ENCODE measurements at places on chromosomes 3 and 15.

DNA sequence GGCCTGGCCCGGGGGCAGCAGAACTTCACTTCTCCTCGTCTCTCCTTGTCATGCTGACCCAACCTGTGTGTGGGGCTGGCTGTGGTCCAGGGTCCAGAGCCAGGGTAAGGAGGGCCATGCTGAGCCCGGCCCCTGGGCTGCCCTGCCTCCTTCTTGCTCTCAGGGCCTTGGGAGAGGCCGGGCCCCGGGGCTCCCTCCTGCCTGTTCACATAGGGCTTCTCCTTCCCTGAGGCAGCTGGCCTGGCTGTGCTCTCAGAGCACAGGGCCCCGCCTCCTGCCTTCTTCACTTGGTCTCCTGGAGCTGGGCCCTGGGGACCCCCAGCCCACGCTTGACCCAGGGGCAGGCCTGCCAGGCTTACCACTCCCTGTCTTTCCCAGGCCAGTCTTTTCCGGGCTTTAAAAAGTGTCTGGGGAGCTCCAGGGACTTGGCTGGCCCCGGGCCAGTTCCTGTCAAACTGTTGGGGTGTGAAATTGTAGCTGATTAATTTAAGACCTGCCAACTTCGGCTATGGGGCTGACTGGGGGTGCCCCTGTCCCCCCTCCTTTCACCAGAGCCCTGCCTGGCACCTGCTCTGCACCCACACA lies 11.8 kb downstream of the PLXNA1 start:
- no peak for DNase-seq

DNA sequence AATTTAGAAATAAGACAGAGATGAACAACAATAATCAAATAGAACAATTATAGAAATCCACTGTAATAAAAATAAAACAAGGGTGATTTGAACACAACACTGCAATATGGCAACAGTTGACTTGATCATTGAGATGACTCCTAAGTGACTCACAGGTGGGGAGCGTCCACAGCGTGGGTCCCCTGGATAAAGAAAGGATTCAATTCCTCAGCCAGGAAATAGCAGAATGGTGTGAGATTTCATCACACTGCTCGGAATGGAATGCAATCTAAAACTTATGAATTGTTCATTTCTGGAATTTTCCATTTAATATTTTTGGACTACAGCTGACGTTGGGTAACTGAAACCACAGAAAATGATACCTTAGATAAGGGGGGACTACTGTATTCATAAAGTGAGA lies 82.0 kb downstream of the CNTN3 start:
- DNase-seq, result no peak

DNA sequence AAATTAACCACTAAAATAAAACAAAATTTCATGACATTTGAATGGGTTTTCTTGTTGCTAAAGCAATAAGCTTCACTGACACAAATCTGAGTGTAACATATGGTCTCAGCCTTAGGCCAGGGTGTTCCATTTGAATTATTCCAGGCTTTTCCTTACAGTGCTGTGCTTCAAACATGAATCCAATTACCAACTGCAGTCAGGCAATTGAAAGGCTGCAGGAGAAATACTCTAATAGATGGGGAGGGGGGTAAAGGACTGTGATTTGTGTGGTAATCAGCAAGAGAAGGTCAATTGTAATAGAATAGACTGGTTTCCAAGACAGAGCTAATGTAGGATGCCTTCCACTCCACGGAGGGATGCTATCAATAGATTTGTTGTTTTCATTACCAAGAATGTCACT lies 466.7 kb downstream of the C3orf38 start:
- no peak for DNase-seq

DNA sequence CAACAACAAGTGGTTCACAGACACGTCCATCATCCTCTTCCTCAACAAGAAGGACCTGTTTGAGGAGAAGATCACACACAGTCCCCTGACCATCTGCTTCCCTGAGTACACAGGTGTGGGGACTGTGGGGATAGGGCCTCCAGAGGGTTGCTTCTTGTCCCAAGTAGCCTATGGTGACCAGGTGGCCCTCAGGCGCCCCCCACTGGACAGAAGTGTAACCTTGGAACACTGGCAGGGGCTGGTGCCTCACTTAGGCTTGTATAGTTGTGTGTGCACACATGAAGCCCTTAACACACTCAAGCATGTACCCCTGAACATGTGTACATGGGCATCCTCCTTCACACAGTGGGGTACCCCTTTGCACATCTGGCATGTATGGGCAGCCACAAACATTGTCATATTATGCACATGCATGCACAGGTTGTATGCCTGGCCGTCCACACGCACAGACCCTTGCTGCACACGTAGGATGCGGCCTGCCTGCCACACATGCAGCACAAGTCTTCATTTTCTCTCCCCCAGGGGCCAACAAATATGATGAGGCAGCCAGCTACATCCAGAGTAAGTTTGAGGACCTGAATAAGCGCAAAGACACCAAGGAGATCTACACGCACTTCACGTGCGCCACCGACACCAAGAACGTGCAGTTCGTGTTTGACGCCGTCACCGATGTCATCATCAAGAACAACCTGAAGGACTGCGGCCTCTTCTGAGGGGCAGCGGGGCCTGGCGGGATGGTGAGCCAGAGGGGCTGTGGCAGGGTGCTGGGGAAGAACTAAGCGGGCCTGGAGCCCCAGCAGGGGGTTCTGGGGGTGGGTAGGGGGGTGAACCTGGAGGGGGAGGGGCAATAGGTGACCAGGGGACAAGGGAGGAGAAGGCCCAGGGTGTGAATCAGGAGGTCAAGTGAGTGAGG lies 11.7 kb upstream of the SEMA3B start:
- peak; percentile 43 for DNase-seq

DNA sequence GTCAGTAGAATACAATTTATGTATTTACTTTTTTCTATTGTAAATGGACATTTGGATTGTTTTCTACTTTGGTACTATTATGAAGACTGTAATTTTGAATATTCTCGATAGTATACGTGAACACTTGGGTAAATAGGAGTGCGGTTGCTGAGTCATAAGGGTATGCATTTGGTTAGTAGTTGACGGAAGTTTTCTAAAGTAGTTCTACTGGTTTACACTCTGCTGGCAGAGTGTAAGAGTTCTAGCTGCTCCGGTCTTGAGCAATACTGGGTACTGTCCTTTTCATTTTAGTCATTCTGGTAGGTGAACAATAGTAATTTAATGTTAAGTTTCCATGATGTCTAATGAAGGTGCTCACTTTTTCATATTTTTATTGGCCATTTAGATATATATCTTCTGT lies 70.0 kb downstream of the MEF2A start:
- no peak for DNase-seq

GRCh38 chr15:62488387-62488786 lies 323.3 kb upstream of the C2CD4B start:
- no peak for DNase-seq

DNA sequence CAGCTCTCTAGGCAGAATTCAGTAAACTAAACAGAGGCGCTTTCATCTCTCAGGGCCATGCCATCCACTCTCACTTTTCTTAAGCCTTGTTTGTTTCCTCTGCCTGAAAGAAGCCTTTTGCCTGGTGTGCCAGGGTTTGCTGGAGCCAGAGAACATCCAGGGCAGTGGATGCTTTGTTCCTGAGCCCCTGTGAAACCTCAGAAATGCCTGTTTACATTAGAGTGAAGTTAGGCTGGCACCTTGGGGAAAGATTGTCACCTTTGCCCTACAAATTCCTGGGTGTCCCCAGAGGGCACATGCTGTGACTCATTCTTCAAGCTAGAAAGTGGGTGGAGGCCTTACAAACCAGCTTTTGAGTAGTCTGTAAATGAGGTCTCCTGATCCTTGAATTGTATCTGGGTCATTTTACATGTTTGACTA lies 10.7 kb upstream of the TRAK1 start:
- peak; percentile 30 for DNase-seq

GRCh38 chr3:21691036-21691435 lies 60.0 kb downstream of the ZNF385D start:
- DNase-seq, result no peak

- no peak for DNase-seq
These were observed 68.4 kb downstream of the CRTC3 start for GRCh38 chr15:90598031-90598577.

GRCh38 chr3:78256123-78256522 lies 1216.2 kb downstream of the ROBO2 start:
- DNase-seq, result no peak

DNA sequence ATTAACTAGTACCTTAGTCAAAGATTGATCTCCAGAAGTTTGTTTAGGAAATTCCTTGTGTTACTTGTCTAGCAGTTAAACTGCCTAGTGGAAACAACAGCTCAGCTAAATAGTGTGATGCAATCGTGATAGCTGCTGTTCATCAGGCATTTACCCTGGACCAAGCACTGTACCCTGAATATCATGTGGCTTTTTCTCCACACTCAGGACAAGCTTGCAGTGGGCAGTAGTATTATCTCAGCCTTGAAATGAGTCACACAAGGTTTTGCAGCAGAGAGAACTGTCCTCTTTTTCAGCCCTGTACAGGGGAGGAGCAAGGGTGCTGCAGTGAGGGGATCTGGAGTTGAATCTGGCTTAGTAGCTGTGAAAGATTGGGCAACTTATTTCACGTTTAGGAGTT lies 208.4 kb downstream of the TP63 start:
- DNase-seq, result no peak

DNA sequence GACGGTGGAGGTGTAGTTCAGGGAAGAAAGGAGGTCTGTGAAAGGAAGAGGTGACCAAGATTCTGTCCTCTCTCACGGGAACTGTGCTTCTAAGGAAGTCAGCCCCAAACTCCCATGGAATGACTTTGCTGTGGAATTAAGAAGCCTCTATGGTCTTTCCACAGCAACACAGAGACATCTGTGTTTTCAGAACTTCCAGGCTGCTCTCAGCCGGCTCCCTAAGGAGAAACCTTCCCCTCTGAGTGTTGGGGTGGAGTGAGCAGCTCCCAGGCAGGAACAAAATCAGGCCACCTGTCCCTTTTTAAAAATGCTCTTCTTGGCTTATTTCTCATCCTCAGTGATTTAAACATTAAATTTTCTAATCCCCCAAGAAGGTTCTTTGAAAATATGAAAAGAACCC lies 53.3 kb upstream of the SNRK start:
- DNase-seq, result no peak

DNA sequence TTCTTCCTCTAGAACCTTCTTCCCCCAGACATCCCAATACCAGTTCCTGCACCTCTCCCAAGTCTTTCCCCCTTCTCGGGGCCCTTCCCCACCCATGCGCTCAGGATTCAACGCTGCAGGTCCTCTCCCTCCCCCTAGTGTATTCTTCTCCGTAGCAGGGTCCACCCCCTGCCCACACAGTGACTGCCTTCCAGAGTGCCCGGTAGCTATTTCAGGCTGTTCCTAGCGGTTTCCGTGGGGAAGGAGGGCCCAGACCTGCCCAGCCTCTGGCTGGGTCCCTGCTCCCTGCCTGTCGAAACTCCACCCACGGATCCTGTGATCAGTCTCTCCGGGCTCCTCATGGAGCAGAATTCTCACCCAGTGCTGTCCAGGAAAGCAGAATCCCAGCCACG lies 45.2 kb upstream of the SEC61A1 start:
- no peak for DNase-seq

DNA sequence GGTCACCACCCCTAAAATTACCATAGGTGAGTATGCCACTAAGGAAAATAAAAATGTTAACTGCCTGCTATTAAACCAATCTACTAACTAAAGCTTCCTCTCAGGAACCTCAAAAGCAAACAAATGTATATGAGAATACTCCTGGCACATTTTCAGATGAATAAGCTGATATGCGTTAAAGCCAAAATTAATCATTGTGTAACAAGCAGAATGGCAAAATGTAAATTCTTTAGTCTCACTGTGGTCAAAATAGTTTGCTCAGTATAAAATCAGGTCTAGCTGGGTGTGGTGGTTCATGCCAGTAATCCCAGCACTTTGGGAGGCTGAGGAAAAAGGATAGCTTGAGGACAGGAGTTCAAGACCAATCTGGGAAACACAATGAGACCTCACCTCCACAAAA lies 53.6 kb downstream of the SUMF1 start:
- no peak for DNase-seq

GRCh38 chr3:52845157-52845556 lies 10.3 kb upstream of the MUSTN1 start:
- no peak for DNase-seq

DNA sequence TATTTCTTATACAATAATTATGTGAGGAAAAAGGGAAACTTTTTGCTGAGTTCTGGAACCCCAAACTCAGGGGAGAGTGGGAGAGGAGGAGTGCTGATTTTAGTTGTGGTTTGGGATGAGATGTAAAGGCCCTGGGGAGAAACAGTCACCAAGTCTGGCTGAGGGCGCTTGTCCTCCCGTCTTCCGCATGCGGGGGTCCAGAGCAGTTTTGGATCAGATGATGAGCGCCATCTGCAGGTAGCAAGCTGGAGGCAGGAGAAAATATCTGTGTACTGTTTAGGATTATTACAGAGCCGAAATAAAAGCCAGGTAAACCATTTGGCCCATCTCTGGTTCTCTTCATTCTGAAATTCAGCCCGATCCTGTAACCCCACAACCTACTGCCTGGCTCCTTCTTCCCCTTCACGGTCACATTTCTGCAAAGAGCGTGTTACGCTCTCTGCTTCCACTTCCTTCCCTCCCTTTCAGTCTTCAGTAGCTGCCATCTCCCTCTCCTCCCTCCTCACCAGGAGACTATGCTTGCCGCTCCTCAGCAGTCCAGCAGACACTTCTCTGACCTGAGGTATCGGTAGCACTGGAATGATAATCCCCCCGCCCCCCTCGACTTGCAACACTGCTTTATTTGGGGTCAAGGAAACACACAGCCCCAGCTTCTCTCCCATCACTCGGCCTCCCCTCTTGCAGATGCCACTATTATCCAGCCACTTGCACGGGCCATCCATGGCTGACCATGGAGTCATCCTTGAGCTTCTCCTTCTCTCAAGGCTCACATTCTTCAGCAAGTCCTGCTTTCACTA lies 1.4 kb upstream of the PARP14 start:
- peak; percentile 88 for DNase-seq

- DNase-seq, result no peak
These were observed 716.8 kb downstream of the NSUN3 start for GRCh38 chr3:94779699-94780098.

DNA sequence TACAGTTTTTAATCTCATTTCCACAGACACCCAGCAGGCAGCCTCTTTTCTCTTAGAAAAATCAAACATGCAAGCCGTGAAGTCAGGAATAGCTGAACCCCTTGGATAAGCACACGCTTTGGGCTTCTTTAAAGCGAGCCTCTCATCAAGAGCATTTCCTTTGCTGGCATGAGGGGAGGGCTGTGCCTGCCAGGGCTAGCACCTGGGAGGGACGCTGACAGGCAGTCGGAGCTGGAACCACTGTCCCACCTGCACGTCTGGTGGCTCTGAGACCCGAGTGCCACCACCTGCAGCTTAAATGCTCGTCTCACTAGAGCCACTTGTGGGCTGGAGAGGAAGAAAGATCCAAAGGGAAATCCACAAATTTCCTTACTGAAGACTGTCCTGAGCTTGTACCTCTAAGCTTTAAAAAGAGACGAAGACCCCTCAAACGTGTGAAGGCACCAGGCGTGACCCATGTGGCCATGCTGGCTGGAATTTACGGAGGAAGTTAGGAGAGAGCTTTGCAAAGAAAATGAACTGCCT lies 9.4 kb downstream of the MAP6D1 start:
- DNase-seq, result no peak

- DNase-seq, result no peak
These were observed 234.0 kb downstream of the MYRIP start for GRCh38 chr3:40043444-40043755.
